Central memory CD4-positive, alpha-beta T cell (primary cell): ENCODE measurements at places on chromosomes 7 and 10.

GRCh38 chr7:123401295-123401694, 133.1 kb downstream of the IQUB start:
- DNase-seq, result no peak

DNA sequence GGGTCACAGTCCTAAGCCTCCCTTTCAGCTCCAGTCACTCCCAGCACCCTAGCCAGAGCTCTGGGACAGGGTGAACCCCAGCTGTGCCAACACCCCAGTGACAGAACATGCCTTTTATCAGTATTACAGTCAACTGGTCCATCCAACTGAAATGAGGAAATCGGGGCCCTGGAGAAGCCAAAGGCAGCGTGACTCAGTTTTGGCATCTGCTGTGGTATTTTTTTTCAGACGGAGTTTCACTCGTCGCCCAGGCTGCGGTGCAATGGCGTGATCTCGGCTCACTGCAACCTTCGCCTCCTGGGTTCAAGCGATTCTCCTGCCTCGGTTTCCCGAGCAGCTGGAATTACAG, 3.4 kb upstream of the CLDN15 start:
- DNase-seq, result no peak

- peak; percentile 4 for DNase-seq
Measured at GRCh38 chr10:119602241-119603095, 5.7 kb upstream of the TIAL1 start.

- no peak for DNase-seq
Measured at GRCh38 chr7:18890885-18891621, 226.4 kb downstream of the TWIST1 start.
